ENCODE measurements at places on chromosomes 5 and 9.
A peak's percentile ranks its signal among the peaks of the same experiment; 100 is the strongest.

DNA sequence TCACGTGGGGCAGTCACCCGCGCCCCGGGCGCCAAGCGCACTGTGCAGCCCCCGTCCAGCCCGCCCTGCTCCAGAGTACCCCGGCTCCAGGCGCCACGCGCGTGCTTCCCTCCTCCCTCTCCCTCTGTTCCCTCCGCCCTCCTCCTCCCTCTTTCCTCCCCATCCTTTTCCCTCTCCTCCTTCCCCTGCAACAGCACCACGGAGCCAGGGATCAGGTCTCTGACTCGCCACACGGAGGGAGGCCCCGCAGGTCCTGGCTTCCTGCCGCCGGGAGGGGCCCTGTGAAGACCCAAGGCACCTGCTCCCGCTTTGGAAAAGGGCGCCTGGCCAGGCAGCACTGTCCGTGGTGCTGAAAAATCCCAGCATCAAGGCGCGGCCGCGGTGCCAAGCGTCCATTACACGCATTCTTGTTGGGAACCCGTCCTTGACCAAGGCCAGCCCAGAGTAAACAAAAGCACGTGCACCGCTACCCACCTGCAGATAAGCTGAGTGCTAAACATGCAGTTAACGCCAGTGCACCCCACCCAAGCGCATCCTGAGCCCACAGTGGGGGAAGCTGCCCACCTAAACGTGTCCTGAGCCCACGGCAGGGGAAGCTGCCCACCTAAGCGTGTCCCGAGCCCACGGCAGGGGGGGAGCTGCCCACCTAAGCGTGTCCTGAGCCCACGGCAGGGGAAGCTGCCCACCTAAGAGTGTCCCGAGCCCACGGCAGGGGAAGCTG is 21.7 kb downstream of the SLC6A18 start:
- DNase-seq: peak; percentile 23

- no peak for DNase-seq
Observed at GRCh38 chr5:93791518-93791972, 50.1 kb upstream of the POU5F2 start.

- no peak for DNase-seq
Observed at GRCh38 chr9:18489861-18490260, 15.9 kb downstream of the ADAMTSL1 start.

- no peak for DNase-seq
Observed at GRCh38 chr5:129652349-129653056, 95.4 kb upstream of the MINAR2 start.

GRCh38 chr5:79787448-79787847 is 97.8 kb downstream of the CMYA5 start:
- no peak for DNase-seq

DNA sequence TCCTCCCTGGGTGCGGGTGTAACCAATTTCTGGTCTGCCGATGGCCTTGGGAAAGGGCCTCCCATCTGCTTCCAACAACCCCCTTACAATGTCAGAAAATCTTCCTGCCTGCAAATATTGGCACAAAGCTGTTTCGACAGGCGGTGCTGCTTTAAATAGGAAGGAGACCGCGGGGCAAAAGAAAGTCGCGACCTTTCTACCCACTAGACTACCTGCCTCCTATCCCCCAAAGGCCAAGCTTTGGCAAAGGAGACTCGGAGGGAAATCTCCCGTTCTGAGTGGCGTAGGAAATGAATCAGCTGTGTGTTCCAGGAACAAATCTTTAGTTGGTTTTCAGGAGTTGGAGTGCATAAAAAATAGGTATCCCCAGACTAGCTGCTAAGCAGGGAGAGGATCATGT is 36.8 kb upstream of the NFIB start:
- DNase-seq: no peak

- DNase-seq: no peak
Observed at GRCh38 chr5:162520878-162521277, 453.3 kb downstream of the GABRG2 start.

DNA sequence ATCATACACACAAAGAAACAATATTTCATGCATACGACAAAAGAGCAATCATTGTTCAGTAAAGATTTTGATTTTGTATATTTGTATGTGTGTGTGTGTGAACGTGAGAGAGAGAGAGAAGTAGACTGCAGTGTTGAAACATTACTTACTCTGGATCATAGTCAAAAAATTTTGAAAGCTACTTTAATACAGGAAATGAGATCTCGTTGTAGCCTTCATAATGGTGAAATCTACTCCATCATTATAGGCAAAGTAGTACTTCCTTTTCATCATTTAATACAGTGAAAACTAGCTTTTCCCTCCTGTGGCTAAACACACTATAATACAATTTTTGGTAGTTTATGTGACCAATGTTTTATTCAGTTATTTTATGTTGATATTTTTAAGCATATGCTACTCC is 1427.7 kb upstream of the C9orf72 start:
- no peak for DNase-seq

- DNase-seq: peak; percentile 30
Observed at GRCh38 chr5:151742870-151743294, 15.5 kb downstream of the ATOX1 start.

DNA sequence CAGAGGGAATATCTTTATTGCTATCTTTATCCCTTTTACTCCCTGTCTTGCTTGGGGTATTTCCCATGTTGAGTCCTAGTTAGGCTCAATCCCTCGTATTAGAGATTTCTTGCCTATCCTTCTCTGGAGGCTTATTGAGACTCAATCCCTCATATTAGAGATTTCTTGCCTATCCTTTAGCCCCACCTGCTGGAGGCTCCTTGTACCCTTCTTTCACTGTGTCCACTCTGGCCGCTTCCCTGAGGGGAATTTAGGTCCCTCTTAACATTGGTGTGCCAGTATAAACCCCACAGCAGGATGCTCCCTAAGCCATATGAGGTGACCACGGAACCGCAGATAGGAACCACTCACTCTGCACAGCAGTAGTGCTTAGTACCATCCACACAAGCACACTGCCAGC is 110.7 kb upstream of the MAMDC2 start:
- no peak for DNase-seq

DNA sequence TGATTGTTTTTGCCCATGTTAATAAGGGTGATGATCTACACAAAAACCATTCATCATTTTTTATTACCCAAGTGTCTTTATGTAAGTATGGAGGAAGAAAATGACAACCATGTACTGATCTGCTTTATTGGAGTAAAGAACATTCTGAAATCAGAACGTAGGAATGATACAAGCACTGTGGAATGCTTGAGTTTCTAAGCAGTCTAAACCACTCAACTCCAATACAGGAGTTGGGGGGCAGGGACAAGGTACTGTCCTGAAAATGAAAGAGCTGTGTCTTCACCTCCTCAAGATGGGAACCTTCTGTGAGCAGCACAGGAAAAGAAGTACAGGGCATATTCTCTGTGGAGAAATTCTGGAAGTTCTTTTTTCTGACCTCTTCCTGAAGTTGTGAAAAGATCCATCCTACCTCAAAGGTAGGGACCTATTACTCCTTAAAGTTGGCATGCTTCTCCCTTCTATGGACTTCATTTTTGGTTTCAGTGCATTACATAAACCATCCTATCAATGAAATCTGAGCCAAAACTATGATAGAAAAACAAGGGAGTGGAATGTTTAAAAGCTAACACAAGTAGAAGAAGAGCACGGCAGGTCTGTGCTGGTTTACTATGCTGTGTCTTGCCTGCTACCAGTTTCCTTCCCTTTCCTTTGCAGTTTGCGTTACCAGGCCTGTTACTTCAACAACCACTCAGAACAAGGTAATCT is 202.6 kb downstream of the SEMA5A start:
- DNase-seq: no peak

GRCh38 chr5:58786035-58786434 is 203.2 kb downstream of the RAB3C start:
- no peak for DNase-seq
